ENCODE measurements at places on chromosomes 5 and 9.
A peak's percentile ranks its signal among the peaks of the same experiment; 100 is the strongest.

- no peak for DNase-seq
Observed at GRCh38 chr9:106800701-106801270, 62.2 kb upstream of the ZNF462 start.

DNA sequence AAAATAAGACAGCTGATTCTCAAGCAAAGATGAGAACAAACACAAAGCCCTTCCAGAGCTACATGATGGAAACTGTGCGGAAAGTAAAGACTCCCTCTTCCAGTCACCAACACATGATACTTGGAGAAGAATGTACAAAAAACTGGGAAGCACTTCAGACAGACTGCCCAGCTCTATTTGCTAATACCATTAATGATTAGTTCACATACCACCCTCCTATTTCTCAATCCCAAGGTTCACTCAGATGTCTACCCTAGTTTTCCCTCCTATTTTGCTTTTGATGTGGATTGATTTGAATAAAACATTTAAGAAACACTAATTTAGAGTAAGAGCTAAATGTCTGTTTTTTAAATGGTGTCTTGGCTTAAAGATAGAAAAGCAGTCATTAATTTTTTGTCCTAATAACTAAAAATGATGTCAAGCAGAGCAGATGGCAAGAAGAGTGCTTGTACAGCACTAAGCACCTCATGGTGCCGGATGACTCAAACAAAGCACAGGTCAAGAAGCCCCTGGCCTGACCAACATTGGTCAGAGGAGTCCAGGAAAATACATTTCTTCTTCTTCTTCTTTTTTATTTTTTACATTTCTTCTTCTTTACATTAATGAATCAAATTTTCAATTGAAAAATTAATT, 639.4 kb downstream of the PDE4D start:
- DNase-seq, result no peak

DNA sequence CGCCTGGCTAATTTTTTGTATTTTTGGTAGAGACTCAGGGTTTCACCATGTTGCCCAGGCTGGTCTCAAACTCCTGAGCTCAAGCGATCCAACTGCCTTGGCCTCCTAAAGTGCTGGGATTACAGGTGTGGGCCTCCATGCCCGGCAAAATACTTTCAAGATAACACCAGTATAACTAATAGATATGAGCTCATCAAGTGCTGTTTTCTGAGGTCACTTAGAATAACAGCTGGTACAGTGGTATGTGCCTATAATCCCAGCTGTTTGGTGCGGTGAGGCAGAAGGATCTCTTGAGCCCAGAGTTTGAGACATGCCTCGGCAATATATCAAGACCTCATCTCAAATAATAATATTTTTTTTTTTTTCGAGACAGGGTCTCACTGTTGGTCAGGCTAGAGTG, 30.5 kb upstream of the CREBRF start:
- DNase-seq, result no peak

DNA sequence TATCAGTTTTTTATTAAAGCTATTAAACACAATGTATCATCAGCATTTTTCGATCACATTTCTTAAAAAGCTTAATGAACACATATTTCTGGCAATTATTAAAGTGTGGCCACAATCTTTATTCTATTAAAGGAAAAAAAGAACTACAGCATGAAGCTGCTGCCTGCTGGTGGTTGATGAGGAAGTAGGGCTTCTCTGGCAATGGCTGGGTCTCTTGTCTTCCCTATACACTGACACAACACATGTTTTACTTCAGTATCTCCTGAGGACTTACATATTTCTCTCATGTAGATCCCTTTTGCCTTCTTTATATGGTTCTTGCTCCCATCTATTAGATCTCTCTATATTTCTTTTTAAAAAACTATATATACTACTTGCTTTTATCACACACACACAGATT, 590.7 kb downstream of the RAB3C start:
- DNase-seq, result no peak

GRCh38 chr5:147935032-147935431, 28.7 kb upstream of the C5orf46 start:
- peak; percentile 25 for DNase-seq

DNA sequence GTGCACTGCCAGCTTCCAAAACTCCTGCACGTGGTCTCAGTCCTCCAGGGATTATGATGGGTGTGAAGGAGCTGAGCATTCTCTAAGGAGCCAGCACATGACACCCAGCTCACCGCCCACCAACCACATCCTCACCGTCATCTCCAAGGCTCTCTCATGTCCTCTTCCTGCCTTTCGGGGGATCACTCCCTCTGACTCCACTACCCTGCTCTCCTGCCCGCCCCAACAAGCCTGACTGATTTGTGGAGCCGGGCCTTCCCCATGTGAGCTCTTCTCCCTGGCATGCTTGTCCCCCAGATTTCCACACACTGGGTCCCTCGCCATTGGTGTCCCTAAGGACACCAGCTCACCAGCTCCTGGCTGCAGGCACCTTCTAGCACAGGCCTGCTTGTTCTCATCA, 1.9 kb downstream of the ABO start:
- DNase-seq, result no peak

DNA sequence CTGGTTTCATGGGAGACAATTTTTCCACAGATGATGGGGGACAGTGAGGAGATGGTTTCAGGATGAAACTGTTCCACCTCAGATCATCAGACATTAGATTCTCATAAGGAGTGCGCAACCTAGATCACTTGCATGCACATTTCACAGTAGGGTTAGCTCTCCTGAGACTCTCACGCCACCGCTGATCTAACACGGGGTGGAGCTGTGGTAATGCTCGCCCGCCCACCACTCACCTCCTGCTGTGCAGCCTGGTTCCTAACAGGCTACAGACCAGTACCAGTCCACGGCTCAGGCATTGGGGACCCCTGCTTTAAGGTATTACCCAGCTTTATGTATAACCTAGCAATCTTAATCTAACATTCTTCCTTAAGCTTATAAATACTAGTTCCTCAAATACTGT, 35.6 kb downstream of the TTC39B start:
- no peak for DNase-seq

GRCh38 chr5:171642894-171643293, 142.7 kb upstream of the SMIM23 start:
- DNase-seq, result no peak

- DNase-seq, result no peak
Observed at GRCh38 chr5:16679190-16679589, 62.4 kb upstream of the RETREG1 start.

- no peak for DNase-seq
Observed at GRCh38 chr5:80705801-80706200, 51.0 kb upstream of the DHFR start.

DNA sequence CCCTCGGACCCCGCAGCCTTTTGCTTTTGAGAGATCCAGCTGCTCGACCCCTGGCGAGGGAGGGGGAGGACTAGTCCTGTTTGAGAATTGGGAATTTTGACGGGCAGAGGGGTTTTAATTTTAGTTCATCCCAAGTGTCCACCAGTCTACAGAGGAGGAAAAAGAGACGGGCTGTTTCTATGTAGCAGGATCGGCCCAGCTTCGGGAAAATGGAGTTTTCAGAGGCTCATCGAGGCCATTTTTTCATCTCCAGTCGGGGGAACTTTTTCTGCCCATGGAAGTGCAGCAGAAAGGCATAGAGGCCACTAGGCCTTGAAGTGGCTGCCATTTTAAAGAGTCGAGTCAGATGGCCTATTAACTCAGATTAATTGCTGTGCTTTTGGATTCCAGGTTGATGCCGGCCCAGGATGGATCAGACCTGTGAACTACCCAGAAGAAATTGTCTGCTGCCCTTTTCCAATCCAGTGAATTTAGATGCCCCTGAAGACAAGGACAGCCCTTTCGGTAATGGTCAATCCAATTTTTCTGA, 1.2 kb downstream of the NSD1 start:
- DNase-seq, result no peak

DNA sequence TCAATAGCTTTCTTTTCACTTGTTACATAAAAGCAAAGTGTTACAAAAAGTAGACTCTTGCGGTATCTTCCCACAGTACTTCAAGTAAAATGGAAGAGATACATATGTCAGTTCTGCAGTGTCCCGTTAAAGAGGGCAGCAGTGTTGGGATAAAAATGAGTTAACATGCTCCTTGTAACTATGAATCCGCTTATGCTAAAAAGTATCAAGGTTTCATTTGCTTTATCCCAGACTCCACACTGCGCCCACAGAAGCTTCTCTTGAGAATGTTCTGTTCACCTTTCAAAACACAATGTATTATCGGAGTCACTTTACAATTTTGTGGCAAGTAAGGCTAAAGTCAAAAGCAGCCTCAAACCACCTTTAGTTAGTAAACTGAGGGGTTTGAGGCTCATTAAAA, 790 bp downstream of the PTAR1 start:
- no peak for DNase-seq

- no peak for DNase-seq
Observed at GRCh38 chr5:156942064-156942463, 21.0 kb downstream of the TIMD4 start.

GRCh38 chr5:126248611-126249010, 174.6 kb upstream of the GRAMD2B start:
- no peak for DNase-seq

DNA sequence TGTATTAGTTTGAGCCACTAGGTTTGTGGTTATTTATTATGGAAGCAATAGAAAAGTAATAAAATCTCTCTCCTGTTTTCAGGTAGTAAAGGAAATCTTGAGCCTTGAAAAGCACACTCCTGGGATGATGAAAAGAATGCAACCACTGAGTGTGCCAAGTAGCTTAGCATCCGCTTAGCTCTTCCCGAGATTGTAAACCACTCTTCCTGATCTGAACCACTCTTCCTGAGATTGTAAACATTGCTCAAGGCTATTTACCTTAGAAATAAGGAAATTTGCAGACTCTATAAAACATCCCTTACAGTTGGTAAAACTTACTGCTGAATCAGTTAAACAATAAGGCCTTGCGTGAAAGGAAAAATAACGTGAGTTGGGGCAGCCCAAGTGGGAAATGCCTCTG, 17.4 kb upstream of the IL33 start:
- no peak for DNase-seq

GRCh38 chr5:74482523-74482922, 158.0 kb downstream of the ENC1 start:
- no peak for DNase-seq

DNA sequence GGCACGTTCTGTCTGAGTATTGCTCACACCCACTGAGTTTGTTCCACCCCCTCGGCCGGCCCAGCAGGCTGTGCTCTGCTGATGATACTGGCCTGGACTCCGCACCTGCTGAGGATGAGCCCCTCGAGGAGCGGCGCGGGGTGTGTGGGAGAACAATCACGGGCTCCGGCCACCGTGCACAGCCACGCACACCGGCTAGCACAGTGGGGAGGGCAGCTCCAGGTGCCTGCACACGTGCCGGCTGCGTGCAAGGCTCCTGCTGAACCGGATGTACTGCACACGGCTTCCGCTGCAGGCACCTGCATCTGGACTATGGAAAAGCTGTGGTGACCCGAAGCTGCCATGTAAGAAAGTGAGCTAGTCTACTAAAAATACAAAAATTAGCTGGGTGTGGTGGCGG, 485.2 kb upstream of the CDH9 start:
- DNase-seq, result peak; percentile 90

DNA sequence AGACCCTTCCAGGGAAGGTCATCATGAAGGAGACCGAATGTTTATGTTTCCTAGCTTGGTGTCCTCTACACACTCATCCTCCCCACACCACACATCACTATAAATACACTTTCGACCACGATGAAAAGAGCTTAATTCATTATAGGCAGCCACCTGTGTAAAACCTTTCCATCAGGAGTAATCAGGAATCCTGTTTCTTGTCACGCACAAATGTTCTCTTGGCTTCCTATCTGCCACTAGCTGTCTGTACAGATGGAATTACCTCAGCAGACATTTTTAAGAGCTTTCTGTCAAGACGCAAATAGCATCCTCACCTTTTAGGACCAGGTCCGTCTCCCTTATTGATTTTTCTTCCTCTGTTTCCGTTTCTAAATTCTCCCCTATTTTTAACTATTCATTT, 79.1 kb downstream of the CYFIP2 start:
- DNase-seq, result no peak

DNA sequence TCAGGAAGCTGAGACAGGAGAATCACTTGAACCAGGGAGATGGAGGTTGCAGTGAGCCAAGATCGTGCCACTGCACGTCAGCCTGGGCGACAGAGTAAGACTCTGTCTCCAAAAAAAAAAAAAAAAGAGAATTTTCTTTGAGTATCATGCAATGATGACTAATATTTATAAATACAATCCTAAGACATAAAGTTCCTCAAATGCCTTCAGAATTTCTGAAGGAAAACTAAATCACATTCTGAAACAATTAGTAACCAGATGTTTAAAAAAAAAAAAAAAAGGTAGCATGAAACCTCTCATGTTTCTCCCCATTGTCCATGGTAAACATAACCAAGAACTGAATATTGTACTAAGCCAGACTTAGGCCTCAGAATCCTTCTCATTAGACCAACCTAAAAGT, 23.1 kb downstream of the MLLT3 start:
- DNase-seq, result no peak

- DNase-seq, result no peak
Observed at GRCh38 chr5:110977915-110978314, 93.6 kb upstream of the TSLP start.

GRCh38 chr9:123482295-123482968, 126.4 kb downstream of the CRB2 start:
- DNase-seq, result no peak

- no peak for DNase-seq
Observed at GRCh38 chr5:133396187-133396741, 216.1 kb downstream of the FSTL4 start.

GRCh38 chr9:31612336-31613030, 772.0 kb upstream of the ACO1 start:
- DNase-seq, result no peak

- peak; percentile 55 for DNase-seq
Observed at GRCh38 chr5:181133610-181134231, 2.8 kb upstream of the OR2V1 start.

Data from SHP77 (cell line).